Effector CD4-positive, alpha-beta T cell (primary cell): ENCODE measurements at places on chromosomes 12 and 14.

DNA sequence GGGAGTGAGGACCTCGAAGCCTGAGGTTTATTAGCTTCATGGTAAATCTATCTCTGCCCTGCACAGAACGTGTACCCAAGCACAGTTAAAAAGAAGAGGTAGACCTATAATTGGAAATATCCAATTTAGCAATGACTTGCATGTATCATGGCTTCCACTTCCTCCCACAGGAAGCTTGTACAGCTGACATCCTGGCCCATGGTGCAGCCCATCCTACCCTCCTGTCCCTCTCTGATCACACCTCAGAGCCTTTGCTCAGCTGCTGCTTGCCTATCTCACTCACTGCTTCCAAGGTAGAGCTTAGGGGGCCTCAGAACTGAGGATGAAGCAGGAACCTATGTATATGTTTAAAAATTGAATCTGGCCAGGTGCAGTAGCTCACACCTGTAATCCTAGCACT lies 4.3 kb upstream of the BCDIN3D start:
- DNase-seq = no peak

GRCh38 chr14:92362781-92363235 lies 39.8 kb downstream of the SLC24A4 start:
- DNase-seq = no peak

GRCh38 chr14:104268725-104269436 lies 130.5 kb downstream of the KIF26A start:
- no peak for DNase-seq

- no peak for DNase-seq
These were observed 40.8 kb downstream of the PAX9 start for GRCh38 chr14:36702474-36702873.

GRCh38 chr14:98321841-98322240 lies 950.2 kb downstream of the BCL11B start:
- no peak for DNase-seq

- DNase-seq = no peak
These were observed 153.6 kb upstream of the FKBP4 start for GRCh38 chr12:2641207-2641606.

- no peak for DNase-seq
These were observed 904 bp downstream of the CACNA1C start for GRCh38 chr12:2053691-2054090.
